ENCODE measurements at places on chromosomes 6 and 20. TPM values are rescaled to one million over a fixed set of nuclear protein-coding genes. Genes with fewer than 3 reads are reported as not detected.

Gene ERVFRD-1
- total RNA-seq: not detected

GRCh38 chr6:22106961-22107360 is 189.9 kb downstream of the PRL start:
- DNase-seq: no peak

DNA sequence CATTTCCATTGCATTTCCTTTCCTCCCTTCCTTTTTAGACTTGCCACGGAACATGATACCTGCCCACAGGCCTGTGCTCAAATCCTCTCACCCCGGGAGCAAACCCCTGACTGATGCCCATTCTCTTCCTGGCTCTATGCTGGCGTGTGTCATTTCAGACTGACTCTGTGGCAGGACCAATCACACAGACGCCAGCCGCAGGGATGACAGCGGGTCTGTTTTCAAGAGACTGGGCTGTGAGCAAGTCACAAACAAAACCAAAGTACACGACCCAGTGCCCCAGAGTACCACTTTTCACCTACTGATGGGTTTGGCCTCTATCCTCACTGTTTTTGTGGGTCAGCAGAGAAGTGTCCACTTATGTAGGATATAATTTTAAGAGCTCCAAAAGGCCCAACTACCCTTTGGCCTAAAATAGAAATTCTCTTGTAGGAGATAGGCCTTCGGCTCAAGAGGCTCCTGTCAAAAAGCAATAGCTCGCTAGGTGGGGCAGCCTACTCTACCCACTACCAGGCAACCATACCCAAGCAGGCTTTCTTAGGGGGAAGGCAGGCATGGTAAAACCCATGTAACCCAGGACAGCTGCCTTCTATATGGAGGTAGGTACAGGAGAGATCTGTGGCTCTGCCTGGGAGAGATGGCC is 215.7 kb downstream of the CDC5L start:
- DNase-seq: no peak

DNA sequence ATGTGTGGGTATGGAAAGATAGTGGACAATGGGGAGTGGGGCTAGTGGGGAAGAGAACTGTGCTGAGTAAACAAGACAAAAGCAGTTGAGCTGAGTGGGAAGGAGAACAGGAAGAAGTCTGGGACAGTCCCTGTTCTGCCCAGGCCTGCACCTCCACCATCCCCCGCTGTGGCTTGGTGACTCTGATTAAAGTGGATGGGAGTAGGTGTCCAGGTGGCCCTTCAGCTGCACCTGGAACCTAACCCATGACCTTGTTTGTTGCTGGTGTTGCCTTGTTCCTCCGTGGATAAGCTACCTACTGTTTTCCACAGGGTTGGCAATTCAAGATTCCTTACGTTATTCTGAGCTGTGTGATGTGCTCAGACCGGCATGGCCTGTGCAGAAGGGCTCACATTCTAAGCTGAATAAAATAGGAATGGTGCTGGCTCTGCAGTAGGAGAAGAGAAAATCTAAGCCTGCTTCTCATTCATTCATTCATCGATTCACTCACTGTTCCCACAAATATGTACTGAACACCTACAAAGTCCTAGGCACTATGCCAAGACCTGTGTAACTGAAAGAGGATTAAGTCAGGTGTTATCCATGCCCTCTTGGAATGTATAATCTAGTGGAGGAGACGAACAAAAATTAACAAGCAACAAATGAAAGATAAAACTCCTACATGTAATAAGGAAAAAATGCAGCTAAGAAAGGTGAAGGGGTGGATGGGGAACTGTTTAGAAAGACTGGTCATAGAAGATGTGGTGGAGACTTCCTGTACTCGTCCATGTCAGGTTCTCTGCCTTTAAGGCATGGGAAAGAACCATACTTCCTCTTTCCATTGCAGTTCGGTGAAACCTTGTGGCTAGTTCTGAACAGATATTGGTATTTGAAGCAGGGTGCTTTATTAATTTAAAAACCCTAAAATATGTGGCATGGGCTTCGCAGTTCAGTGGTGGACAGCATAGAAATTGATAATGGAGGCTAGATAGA is 10.1 kb upstream of the CALHM6 start:
- DNase-seq: no peak

- no peak for DNase-seq
These were observed 70.8 kb upstream of the RNF146 start for GRCh38 chr6:127195833-127196232.

- DNase-seq: no peak
These were observed 2177.4 kb upstream of the DEFB115 start for GRCh38 chr20:29079769-29080690.

DNA sequence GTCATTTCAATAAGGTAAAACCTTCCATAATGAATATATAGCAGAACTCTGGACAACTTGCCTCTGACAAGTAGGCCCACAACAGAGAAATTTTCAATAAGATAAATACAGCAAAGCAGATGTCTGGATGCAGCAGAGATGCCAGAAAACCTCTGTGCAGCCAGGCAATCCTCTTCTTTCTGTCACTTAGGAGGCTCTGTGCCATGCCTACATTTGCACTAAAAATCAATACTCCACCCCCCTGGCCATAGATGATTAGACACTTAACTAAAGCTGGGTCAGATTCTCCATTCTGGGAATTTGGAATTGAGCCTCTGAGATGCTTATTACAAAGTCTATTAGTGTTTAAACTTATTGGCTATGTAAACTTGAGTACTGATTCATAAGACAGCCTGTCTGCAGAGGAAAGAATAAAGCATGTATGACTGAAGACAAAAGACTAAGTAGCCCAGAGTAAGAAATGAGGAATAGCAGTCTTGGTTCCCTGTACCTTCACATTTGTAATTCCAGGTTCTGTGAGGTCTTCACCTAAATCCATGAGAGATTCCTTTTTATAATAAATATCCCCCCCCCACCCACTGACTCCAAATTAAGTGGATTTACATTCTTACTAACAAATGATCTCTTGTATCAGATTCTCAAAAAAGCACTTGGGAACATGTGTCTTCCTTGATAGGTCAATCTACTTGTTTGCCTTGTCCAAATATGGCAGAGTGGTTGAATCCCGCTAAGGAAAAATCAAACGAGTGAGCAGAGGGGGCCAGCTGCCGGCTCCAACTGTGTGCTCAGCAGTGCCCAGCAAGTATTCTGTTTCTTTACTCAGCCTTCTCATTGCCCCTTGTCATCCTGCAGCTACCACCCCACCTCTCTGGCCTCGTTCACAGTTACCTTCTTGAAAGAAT is 20.4 kb downstream of the MAN1A1 start:
- no peak for DNase-seq

Gene C4B
- 6.4 TPM for total RNA-seq

DNA sequence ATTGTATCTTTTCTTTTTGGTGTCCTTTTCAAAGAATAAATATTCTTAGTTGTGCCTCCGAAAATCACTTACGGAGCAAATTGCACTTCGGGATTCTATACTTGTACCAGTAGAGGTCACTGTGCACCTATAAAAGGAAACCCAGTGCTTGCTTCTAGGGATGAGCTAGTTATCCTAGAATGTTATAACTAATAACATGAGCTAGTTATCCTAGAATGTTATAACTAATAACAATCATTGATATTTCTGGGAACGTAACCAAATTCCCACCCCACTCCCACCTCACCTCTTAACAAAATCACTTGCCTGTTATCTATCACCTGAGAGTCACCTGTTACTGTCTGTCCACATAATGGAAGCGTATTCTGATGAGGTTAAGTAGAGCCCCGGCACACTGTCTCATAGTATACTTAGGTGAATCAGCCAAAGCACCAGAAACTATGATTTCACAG is 126.9 kb upstream of the TIAM2 start:
- DNase-seq: no peak

Gene AVP
- not detected for total RNA-seq

- DNase-seq: no peak
These were observed 91.5 kb downstream of the HIVEP2 start for GRCh38 chr6:142853244-142854180.

DNA sequence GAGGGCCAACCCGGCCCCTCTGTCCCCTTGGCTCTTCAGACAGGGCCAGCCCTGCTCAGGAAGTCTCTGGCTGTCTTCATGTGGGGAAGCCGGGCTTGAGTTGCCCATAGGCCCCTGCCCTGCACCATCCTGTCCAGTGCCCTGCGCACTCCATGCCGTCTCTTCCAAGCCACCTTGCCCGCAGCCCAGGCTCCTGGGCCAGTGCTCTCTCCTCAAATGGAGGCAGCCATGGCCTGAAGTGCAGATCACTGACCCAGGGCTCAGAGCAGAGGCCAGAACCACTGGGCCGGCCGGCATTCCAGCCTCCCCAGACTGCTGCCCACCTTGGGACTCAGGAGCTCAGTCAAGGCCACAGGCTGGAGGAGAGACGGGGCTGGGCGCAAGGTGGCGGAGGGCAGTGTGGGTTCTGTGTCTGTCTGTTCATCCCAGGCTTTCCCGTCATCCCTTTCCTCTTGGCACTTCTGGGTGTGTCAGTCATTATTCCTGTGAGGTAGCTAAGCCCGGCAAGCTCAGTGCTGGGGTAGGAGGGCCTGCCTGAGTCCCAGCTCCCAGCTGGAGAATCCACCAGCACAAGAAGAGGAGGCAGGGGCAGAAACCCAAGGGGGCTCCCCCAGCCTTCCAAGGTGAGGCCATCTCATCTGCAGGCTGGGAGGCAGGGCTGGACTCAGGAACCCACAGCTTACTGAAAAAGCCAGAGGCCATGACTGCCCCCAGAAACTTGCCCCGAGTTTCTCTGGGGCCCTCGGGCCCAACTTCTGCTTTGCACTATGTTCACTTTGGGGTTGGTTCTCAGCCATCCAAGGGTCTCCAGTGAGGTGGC is 22.4 kb downstream of the SDCBP2 start:
- no peak for DNase-seq

DNA sequence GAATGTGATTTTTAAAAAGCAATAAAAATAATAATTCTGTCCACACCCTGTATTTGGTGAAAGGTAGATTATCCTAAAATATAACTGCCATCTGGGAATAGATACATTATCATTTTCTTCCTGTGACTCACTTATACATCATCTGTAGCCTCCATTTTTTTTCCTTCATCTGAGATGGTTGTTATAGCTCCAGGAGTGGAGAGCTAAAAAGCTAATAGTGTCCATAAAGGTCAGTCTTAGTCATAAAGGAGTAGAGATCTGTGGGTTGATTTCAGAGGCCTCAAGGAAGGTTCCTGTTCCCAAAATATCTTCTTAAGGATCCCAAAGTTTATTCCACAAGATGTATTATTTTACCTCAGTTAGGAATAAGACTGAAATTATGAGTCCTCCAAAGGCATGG is 41.1 kb downstream of the FBXO5 start:
- no peak for DNase-seq

DNA sequence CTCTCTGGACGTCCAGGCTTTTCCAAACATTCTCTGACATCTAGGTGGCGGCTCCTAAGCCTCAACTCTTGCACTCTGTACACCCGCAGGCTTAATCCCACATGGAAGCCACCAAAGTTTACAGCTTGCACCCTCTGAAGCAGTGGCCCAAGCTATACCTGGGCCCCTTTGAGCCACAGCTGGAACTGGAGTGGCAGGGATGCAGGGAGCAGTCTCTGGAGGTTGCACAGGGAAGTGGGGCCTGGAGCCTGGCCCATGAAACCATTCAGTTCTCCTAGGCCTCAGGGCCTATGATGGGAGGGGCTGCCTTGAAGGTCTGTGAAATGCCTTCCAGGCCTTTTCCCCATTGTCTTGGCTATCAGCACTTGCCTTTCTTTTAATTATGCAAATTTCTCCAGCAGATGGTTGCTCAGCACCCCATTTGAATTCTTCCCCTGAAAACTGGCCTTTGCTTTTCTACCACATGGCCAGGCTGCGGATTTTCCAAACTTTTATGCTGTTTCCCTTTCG is 64.9 kb downstream of the IRF4 start:
- no peak for DNase-seq

DNA sequence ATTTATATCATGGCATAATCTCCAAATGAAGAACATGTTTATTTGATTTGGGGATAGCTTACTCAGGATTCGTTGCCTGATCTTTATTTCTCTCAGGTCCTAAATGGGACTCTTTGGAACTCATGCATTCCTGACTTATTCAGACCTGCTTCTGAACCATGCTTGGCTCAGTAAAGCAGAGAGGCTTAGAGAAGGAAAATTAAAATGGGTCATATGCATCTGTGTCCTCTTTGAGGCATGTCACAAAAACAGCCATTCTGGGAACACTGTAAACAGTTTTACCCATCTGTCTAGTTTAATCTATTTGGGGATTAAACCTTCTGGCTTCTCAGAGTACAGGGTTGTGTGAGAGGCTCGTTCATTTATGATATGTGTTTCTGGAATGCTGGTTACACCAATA is 1017.3 kb downstream of the KIF16B start:
- no peak for DNase-seq

- DNase-seq: no peak
These were observed 11.7 kb upstream of the FRK start for GRCh38 chr6:116072368-116072767.

GRCh38 chr6:170041526-170041925 is 249.4 kb downstream of the DLL1 start:
- peak; percentile 0 for DNase-seq

GRCh38 chr20:10924644-10925201 is 250.9 kb upstream of the JAG1 start:
- no peak for DNase-seq

- DNase-seq: peak; percentile 49
These were observed 589 bp downstream of the RNF5 start for GRCh38 chr6:32178547-32179440.

DNA sequence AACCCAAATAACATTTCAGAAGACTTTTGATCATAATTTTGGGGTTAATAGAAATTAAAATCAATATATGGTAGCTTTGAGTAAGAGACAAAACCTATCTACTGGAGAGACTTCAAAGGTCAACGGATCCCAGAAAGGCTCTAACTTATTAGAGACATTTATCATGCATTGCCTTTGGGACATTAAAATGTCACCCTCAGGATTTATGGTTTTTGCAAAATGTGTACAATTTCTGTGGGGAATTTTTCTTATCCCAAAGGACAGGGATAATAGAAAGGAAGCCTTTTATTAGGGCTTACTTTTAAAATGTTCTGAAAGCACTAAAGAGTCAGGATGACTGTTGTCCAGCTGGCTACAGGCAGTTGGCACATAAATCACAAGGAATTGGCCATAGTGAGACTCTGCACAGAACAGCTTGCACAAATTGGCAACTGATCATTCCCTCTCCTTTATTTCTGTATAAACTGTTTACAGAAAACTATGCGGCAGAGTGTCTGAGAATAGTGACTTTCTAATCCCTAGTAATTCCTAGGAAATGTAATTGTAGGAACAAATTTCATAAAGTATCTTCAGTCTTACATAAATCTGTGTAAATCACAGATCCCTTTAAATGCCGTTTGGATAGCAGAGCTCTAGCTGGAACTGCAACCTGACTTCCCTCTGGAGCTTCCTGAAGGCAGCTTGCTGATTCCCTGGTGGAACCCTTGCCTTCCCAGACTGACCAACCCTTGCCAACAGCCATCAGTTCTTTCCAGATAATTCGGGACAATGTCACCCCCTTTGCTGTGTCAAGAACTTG is 201.1 kb upstream of the PREP start:
- DNase-seq: no peak

Gene SLCO4A1
- total RNA-seq: 26.5 TPM

GRCh38 chr6:228881-229651 is 63.2 kb upstream of the DUSP22 start:
- DNase-seq: no peak
